Pulmonary artery endothelial cell (primary cell): ENCODE measurements at places on chromosomes 3 and 15. TPM values are rescaled to one million over a fixed set of nuclear protein-coding genes. Genes with fewer than 3 reads are reported as not detected.

GRCh38 chr15:63891768-63892133, 58.0 kb upstream of the HERC1 start:
- DNase-seq = no peak

GRCh38 chr3:124881976-124882697, 5.0 kb downstream of the ITGB5 start:
- DNase-seq = no peak

GRCh38 chr3:69354948-69355347, 30.9 kb downstream of the FRMD4B start:
- DNase-seq = no peak

DNA sequence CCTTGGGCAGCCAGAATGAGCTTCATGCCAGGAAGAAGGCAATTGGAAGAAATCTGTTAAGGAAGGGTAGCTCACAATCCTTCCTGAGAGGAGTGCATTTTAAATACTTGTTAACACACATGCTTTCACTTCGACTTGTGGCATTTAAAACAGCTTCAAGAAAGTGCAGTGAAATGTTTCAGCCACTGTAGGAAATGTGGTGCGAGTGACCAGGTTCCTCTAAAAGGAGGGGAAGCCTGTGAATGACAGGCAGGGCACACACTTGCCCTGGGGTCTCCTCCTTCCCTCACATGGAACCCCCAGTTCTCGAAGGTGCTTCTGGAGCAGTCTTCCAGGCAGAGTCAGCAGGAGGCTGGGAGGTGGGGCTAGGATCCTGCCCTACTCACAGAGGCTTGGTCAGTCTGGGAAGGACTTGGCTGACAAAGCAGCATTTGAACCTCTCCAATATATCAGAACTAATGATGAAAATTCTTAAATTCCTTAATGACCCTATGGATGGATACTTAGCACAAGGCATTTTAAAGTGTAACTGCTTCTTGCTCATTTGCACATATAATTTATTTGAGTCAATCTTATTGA, 358.6 kb downstream of the CHST2 start:
- DNase-seq = no peak

DNA sequence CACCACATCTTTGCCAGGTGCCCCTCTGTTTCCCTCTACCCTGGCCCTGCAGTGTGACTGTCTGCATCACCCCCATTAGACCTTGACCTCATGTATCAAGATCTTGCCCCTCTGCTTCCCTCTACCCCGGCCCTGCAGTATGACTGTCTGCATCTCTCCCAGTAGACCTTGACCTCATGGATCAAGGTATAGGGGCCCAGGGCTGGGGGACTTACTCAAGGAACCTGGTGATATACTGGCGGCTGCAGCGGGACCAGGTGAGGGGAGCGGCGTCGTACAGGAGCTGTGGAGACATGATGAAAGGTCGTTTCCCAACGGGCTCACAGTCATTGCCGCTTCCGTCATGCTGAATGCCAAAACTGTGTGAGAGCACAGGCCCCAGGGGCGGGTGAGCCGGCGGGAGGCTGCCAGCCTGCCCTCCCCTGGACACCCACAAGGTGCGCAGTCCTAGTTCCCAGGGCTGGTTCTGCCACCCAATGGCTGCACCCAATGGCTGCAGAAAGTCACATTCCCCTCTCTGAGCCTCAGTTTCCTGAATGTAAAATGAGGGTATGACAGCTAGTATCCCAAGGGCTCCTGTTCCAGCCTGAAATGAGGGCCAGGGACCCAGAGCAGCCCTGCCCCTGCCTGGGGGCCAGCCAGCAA, 23.1 kb downstream of the ADAMTS7 start:
- no peak for DNase-seq

Gene SAMMSON
- not detected in 2 replicates for total RNA-seq

DNA sequence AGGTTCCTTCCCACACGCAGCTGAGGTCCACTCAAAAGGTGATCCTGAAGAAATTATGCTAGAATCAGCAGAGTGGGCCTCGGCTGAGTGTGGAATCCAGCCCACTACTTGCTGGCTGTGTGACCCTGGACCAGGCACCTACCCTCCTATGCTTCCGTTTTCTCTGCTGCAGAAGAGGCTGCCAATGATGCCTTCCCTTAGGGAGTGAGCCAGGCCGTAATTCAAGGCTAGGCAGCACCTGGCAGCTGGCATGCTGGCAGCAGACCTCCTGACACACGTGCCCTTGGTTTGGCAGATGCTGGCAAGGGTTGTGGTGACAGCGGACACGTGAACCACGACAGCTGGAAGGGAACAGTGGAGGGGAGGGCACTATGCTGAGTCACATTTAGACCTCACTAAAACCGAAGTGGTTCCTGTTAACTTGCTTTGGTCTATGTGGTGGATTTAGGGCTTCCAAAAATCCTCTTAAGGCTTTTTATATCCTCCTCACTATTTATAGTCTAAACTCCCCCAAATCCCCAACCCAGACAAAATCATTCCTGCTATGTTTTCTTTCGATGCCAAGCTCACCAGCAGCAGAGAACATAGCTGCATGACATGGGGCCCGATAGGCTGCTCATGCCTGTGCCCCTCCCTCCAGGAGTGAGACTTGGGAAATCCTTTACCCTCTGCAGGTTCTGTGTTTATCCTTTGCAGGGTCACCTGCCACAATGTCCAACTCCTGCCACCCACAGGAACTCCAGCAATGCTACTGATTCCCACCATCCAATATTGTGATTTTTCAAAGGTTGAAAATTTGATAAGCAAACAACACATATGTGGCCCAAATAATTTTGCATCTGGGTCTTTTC, 10.6 kb upstream of the PCSK6 start:
- no peak for DNase-seq
